ENCODE measurements at places on chromosomes 4 and X.

DNA sequence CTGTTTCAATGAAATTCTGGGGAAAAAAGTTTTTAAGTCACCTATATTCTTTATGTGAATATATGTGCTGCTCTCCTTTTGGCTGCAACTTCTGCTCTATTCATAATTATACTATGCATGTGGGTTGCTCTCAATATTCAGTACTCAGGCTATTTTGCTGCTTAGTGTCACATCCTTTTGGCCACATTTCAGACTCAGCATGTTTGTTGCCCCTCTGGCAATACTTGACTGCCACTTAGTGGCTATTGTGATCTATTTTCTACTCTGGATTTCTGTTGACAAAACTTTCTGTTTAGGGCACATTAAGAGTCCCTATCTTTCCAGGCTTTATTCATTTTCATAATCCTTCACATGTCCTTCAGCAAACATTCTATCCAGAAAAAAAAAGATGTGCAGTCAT lies 15.8 kb upstream of the CT45A1 start:
- DNase-seq, result no peak

- no peak for DNase-seq
Observed at GRCh38 chr4:67087897-67088296, 457.4 kb downstream of the CENPC start.

DNA sequence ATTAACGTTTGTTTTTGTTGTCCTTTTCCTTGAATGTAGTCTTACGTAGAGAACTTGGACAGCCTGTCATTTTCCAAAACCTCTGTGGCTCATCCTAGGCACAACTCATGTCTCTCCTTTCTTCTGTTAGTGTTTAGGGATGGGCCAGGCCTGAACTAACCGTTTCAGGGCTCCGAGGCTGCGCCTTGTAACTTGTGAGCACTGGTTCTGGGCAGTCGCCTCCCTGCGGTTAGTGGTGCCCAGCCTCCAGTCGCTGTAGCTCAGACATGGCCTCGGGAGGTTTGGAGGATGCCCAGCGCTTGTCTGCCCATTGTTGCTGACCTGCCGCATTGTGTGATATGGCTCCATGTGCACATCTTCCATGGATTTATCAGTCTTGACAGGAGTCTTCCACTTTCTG lies 32.8 kb downstream of the TMEM131L start:
- DNase-seq, result no peak

DNA sequence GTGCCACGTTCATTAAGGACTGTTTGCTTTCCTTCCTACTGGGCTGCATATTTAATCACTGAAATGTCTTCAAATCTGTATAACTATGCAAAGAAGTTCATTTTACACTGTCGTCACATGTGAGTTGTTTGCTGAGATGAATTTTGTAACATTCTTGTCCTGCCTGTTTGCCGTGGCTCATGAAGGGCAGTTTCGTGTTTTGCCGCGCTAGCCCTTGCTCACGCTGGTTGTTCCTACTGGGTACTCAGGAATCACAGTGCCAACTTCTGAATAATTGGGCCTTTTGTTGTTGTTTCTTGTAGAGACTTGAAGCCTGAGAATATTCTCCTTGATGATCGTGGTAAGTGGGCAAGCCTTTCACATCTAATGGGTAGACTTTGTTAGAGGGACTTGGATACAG lies 52.2 kb downstream of the HTT-AS start:
- no peak for DNase-seq
